PC-9 (cell line): ENCODE measurements at places on chromosomes 3 and 15. TPM values are rescaled to one million over a fixed set of nuclear protein-coding genes. Genes with fewer than 3 reads are reported as not detected.

The STAC gene
- total RNA-seq, result 14.7 and 17.6 TPM in 2 replicates

- DNase-seq, result no peak
These were observed 143.4 kb upstream of the NR2E3 start for GRCh38 chr15:71666763-71667620.

The SCAMP5 gene
- total RNA-seq, result 17.9 and 19.7 TPM in 2 replicates

DNA sequence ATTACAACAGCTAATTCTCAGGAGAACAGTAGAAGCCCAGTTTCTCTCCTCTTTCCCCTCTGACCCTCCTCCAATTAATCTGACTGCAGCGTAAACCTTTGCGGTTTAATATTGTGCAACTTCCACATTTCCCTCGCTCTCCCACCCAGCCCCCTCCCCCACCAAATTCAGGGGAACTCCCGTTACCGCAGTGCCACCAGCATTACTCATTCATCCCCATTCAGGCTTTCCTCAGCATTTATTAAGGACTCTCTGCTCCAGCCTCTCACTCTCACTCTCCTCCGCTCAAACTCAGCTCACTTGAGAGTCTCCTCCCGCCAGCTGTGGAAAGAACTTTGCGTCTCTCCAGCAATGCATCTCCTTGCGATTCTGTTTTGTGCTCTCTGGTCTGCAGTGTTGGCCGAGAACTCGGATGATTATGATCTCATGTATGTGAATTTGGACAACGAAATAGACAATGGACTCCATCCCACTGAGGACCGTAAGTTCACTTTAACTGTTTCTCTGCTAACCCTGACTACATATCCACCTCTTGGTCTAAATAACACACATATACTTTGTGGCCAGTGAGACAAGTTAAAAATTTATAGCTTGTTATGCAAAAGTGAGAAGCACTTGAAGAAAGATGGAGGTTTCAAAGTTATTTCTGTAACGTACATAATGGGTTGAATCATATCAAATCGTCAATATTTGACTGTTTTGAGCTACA is at the start of gene PTX3:
Gene PTX3, plus strand, starts transcription at position 268 of the 709 bp plus-strand sequence. Its CDS starts 84 bp downstream, at position 352.
- DNase-seq, result peak; percentile 81

- no peak for DNase-seq
These were observed 57.2 kb downstream of the ITGB5 start for GRCh38 chr3:124829819-124830554.

DNA sequence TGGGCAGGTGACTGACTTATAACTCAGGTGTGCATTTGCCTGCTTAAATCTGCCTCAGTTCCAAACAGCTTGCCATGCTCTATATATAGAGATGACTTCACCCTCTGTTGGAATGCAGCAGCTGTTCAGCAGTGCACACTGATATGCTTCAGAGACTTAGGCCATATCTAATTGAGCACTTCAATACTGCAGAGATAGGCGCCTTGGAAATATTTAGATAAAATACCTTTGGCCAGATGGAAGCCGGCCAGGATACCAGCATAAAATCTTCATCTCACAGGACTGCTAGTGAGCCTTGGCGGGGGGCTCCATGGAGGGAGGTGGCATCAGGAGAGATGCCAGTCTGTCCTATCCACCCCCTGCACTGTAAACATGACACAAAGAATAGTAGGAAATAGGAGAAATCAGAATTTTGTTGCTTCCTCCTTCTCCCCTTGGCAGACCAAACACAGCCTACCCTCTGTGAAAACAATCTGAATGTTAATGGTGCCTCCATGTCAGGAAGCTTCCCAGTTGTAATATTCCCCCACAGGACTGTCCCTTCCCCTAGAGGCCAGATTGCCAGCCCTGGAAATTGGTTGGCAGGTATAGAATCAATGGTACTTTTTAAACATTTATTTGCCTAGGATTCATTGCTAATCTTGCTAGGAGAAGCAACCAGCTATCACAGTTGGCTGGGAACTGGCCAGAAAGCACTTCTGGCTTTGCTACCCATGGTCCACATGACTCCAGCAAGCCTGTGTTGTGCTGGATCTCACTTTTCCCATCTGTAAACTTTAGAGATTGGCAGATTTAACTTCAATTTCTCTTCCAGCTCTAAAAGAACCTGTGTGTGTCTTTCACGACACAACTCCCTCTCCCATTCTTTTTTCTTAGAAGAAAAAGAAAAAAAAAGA is 215.5 kb upstream of the KCNMB2 start:
- DNase-seq, result no peak

DNA sequence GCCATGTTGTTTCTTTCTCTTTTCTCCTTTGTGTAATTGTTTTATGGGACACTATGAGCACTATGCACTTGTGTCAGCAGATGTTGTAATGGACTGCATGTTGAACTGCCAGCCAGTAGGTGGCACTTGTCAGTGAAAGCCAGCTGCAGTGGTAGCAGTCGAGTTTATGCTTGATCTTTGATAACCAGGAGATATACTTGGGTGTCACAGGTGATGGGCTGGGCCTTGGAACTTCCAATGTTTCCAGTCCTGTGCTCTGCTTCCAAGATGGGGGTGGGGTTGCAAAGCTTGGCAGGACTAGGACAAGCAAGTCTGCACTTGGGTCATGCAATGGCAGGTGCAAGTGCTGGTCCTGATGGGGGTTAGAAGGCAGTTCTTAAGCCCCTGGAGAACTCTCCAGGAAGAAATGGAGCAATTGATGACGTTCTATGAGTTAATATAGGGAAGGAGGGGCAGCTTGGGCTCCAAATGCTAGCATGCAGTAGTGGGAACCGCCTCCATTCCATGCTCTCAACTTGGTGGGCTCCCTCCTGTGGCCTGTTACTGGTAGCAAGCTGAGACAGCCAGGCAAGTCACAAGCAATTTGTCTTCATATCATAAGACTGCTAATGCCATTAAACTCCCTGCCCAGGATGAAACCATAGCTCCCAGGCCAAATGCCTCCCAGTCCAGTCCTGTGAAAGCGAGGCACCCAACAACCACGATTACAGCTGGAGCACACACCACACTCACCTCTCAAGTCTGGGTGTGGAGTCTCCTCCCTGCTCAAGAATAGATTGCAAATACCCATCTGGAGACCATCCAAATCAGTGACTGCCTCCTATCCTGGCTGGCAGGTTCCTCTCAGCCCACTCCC is 287.2 kb downstream of the CGGBP1 start:
- peak; percentile 39 for DNase-seq

- no peak for DNase-seq
These were observed 593 bp downstream of the FAM219B start for GRCh38 chr15:74906067-74906449.

DNA sequence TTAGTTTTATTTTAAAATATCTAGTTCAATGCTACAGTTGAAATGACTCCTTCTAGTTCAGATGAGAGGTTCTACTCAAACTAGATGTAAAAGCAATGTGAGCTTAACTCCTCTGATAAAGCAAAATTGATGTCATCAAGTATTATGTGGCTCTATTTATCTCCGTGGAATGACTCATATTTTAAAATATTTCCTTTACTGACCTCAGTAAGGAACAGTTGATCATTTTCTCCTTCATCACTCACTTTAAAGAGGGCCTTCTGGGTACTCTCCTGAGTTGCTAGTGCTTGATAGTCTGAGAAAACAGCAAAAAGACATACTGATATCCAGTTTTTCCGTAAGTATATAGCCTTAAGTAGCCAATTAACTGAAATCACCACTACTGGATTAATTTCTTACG is 1099.3 kb downstream of the ROBO2 start:
- DNase-seq, result no peak
